ENCODE measurements at places on chromosomes 5 and 9.
A peak's percentile ranks its signal among the peaks of the same experiment; 100 is the strongest.

DNA sequence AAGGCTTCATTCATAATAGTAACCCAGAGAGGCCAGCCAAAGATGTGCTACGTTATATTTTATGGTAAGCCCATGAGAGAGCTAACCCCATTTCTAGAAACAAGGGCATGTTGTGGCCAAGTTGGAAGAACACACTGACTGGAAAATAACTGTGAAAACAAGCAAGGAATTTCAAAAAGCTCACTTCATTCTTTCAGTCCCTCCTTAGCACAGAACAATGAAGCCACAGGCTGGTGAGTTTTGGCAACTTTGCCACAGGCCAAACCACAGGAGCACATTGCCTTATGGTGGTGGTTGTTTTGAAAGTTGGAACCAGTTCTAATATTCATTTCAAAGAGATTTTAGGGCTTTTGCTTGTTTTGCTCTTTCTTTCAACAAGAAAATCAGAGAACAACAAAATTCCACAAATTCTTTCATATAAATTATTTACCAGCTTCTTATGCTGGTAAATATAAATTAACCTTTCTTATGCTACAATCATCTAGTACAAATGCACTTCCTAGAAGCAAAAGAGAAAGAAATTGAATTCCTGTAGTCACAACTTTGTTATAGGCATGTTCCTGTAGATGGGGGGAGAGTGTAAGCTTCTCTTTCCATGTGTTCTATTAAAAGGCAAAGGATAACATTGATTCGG, 225.4 kb upstream of the RFX3 start:
- H3K4me3 ChIP-seq: no peak overlapping the region
- H3K4me1 ChIP-seq: no peaks in the 10 kb centered on the region
- no peaks in the 10 kb centered on the region for H3K27me3 ChIP-seq
- no peak for DNase-seq

- no peaks in the 10 kb centered on the region for H3K36me3 ChIP-seq
- no peak overlapping the region for H3K4me3 ChIP-seq
- no peak for DNase-seq
- peaks cover 6% of the 10 kb centered on the region for H3K4me1 ChIP-seq
Measured at GRCh38 chr5:123209502-123210027, 120.5 kb downstream of the PRDM6 start.

GRCh38 chr9:115653171-115653606, 500.4 kb upstream of the PAPPA start:
- H3K27me3 ChIP-seq: no peaks in the 10 kb centered on the region
- no peak overlapping the region for H3K27ac ChIP-seq
- H3K4me3 ChIP-seq: no peak overlapping the region
- no peak for DNase-seq
- peaks cover 2% of the 10 kb centered on the region for H3K4me1 ChIP-seq
- H3K36me3 ChIP-seq: no peaks in the 10 kb centered on the region

GRCh38 chr9:80995759-80996158, 693.6 kb downstream of the TLE1 start:
- H3K4me3 ChIP-seq: no peak overlapping the region
- DNase-seq: peak; percentile 3
- H3K27ac ChIP-seq: no peak overlapping the region
- H3K4me1 ChIP-seq: no peaks in the 10 kb centered on the region
- H3K27me3 ChIP-seq: no peaks in the 10 kb centered on the region
- no peaks in the 10 kb centered on the region for H3K36me3 ChIP-seq

GRCh38 chr5:27947088-27947487, 908.7 kb upstream of the CDH9 start:
- DNase-seq: no peak
- no peaks in the 10 kb centered on the region for H3K27me3 ChIP-seq
- H3K4me1 ChIP-seq: no peaks in the 10 kb centered on the region
- H3K36me3 ChIP-seq: no peaks in the 10 kb centered on the region

GRCh38 chr5:153896701-153897100, 142.0 kb downstream of the FAM114A2 start:
- H3K27me3 ChIP-seq: no peaks in the 10 kb centered on the region
- H3K27ac ChIP-seq: no peak overlapping the region
- H3K4me1 ChIP-seq: no peaks in the 10 kb centered on the region
- H3K4me3 ChIP-seq: no peak overlapping the region

- no peak overlapping the region for H3K4me3 ChIP-seq
- H3K36me3 ChIP-seq: no peaks in the 10 kb centered on the region
- DNase-seq: no peak
- no peak overlapping the region for H3K27ac ChIP-seq
Measured at GRCh38 chr5:100708645-100709171, 173.5 kb downstream of the FAM174A start.

DNA sequence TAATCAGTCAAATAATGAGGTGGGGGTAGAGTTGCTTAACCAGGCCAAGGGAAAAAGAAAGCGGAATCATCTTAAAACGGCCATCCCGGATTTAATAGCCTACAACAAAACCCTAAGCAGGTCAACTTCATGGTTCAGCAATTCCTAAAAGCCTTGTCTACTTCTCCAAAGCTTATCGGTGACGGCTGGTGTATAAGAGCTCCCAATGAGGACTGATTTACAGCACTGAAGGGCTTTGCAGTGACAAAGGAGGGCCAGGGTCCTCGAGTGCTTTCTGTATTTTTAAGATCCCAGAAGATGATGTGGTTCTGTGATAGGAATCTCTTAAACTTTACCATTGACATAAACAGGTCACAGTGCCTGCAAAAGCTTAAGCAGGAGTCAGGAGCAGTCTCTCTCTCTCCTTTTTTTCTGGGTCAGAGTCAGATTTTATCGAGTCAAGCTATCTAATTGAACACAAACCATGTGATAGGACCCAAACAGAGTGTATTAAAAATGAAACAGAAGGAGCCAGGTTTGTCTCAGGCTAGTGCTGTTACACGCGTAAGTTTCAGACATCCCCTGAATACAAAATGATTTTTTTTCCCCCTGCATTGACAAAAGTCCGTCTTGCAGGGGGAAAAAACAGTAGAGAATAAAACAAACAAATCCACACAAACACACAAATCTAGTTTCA, 663.6 kb upstream of the ZNF608 start:
- peak overlapping the region; percentile 80 for H3K27ac ChIP-seq
- no peaks in the 10 kb centered on the region for H3K36me3 ChIP-seq
- peaks cover 3% of the 10 kb centered on the region for H3K4me1 ChIP-seq
- H3K4me3 ChIP-seq: no peak overlapping the region
- no peak for DNase-seq

- H3K27ac ChIP-seq: no peak overlapping the region
- H3K36me3 ChIP-seq: no peaks in the 10 kb centered on the region
- no peaks in the 10 kb centered on the region for H3K27me3 ChIP-seq
- no peaks in the 10 kb centered on the region for H3K4me1 ChIP-seq
Measured at GRCh38 chr5:76333571-76333970, 69.5 kb upstream of the IQGAP2 start.

All from trophoblast cell (in vitro differentiated cells and primary cell).